ENCODE measurements at places on chromosomes 1 and 21. TPM values are rescaled to one million over a fixed set of nuclear protein-coding genes. Genes with fewer than 3 reads are reported as not detected.

GRCh38 chr1:5198328-5198727 is 543.9 kb downstream of the AJAP1 start:
- DNase-seq = peak; percentile 19

DNA sequence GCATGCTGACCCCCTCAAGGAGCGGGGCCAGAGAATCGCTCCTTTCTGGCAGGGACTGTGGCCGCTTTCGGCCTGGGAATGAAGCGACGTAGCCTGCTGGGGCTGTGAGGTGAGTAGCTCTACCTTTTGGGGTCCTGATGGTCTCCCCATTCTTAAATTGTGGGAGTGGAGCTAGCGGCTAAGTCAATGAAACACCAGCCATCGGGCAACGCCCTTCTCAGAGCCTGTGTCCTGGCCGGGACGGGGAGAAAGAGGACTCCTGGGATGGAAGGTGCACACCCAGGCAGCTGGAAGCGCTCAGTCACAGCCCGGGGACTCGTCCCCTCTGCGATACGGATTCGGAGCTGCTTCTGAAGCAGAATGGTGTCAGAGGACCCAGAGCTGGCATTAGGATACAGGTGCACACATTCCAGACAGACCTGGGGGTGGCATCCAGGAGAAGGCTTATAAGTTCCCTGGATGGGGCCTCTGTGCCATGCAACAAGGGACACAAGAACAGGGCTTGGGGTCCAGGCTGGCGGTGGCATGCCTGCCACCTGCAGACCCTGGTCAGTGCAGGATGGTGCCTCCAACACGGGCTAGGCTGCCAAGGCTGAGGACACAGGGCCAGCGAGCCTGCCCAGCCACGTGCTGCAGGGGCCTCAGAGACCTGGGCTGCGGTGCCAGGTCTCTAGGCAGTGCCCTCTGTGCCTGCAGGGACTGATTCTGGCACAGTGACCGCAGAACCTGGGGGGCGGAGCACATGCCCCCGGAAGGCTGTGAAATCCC is 945 bp upstream of the WNT9A start:
- no peak for DNase-seq

- no peak for DNase-seq
These were observed 84.5 kb upstream of the BCL10 start for GRCh38 chr1:85360730-85361493.

DNA sequence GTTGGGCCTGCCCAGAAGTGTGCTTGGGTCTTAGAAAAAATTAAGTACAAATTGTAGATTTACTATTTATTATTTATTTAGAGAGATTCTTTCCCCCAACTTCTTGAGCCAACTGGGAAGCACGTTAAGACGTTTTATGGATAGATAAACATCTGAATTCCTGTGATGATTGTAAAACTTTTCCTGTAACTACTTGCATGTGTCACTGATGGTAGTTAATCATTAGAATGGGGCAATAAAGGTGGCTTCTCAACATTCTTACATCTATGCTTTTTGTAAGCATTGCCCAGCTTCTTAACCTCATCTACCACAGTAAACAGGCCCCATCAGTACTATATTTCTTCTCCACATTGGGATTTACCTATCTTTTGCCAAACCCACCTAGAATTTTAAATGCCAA is 559.8 kb downstream of the LMO4 start:
- no peak for DNase-seq

GRCh38 chr1:15245593-15246360 is 1.2 kb upstream of the FHAD1 start:
- no peak for DNase-seq

GRCh38 chr1:2101946-2102345 is 51.7 kb downstream of the PRKCZ start:
- DNase-seq = no peak

GRCh38 chr21:37363936-37364335 is 2.6 kb upstream of the DYRK1A start:
- no peak for DNase-seq

DNA sequence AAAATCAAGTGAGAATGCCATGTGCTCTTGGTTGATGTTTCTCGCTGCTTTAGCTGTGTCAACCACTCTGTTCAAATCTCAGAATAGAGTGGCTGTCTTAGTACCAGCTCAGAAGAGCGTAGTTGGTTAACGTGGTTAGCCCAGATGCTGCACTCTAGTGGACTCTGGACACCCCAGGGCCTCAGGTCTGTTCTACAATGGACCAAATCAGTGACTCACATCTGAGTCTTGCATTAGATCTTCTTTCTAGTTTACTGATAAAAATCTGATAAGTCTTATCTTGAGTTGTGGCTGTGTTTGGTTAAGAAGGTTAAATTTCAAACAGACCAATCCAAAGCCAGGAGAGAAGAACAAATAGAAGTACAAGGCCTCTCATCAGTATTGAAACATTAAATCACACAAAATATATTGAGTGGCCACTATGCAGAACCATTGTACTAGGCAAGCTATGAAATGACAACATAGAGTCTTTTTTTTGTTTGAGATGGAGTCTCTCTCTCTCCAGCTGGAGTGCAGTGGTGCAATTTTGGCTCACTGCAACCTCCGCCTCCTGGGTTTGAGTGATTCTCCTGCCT is 104.1 kb downstream of the NR5A2 start:
- DNase-seq = no peak

DNA sequence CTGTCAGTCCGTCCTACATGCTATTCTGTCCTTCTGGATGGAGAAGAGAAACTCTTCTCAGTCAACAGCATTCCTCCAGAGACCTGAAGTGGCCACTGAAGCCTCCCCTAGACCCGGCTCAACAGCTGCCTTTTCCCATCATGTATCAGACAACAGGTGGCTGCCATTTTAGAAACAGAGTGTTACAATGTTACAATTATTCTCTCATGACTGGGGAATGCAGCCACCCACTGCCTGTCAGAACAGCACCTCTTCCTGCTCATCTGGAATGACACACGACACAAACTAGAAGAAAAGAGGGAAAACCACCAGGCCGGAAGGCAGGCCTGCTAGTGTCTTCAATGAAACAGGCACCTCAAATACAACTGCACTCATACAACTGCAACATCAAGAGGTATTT is 105.3 kb downstream of the PGBD5 start:
- peak; percentile 92 for DNase-seq

DNA sequence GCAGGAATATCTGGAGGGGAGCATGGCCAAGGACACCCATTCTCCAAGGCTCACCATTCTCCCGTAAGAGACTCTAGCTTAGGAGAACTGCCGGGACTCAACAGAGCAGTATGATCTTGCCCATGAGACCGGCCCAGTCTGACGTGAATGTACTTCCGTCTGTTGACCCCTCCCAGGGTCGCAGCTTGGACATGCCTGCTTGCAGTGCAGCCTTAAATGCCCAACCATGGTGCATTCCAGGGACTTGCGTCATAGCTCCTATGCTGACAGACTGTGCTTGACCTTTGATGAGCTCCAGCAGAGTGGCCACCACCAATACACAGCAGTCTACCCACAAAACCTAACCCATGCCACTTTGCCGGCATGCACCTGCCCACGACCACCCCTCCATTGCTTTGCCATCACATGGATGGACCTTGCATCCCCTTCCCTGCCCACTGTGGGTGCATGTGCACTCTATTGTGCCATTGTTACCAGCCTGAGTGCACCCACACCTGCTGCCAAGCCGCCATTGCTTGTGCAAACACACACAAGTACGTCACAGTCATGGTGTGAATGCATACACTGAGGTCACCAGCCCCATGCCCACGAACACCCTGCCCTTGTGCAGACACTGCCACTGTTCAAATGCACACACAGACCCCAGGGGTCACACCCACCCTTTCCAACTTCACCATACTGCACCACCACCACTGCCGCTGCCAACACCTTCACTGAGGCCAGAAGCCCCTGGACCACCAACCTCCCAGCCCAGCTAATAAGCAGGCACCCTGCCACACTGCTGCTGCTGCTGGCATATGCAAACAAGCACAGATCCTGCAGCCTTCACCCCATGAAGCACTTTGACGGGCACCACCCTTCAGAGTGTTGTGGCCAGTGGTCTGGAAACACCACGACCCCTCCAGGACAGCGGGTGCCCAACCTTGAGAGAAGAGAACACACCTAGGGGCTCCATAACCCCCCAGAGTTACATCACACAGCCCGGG is 1141.3 kb downstream of the BRINP3 start:
- no peak for DNase-seq

DNA sequence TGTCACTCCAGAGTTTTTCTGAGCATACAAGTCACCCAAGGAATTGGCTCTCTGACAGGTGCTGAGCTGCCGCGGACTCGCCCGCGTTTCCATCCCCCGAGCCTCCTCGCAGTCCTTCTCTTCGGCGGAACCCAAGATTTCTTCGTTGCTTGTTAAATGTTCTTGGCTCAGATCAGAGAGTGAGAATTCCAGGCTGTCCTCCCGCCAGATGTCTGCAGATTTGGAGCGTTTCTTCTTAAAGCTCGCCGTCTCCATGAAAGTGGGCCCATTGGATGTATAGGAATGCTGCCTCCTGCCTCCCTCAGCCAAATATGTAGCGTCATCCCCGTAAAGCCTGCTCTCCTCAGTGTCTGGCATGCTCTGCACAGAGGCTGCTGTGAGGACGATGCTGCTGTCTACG is 77.8 kb downstream of the TIAM1 start:
- no peak for DNase-seq

DNA sequence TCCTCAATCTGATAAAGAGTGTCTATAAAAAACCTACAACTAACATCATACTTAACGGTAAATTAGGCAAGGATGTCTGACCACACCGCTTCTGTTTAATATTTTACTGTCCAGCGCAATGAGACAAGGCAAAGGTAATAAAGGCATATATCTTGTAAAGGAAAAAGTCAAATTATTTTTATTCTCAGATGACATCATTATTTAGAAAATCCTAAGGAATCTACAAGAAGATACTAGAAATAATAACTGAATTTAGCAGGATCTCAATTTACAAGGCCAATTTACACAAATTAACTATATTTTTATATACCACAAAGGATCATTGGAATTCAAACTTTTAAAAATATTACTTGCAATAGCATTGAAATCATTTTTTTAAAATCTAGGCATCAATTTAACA is 29.4 kb downstream of the GJA4 start:
- DNase-seq = no peak

DNA sequence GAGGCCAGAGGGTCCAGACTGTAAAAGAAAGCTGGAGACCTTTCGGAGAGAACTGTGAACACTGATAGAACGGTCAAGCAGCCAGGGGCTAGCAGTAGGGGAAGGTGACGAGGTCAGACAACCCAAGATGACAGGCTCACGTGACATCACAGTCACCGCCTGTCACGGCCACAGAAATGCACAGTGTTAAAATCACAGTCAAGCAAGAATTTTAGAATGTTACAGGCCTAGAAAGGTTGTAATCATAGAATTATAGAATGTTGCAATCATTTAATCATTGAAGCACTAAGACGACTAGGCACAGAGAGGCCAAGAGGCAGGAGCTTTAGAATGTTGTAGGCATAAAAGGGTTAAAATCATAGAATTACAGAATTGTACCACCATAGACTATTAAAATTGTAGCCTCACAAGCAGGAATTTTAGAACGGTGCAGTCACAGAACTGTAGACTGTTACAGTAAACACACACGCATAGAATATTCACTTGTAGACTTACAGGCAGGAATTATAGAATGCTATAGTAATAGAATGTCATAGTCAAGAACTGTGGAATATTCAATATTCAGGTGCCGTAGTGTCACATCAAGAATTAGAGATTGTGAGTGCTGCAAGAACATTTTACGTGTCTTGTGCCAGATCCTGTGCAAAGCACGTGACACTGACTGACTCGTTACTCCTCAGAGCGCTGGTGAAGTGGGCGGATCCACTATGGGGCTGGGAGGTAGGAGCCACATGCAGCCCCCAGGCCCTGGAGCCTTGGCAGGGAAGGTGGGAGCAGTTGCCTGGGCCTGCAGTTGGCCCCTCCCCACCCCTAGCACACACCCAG is 118.1 kb downstream of the EPHB2 start:
- no peak for DNase-seq

GRCh38 chr1:248905662-248906008 is 400 bp upstream of the PGBD2 start:
- no peak for DNase-seq

- no peak for DNase-seq
These were observed 95.6 kb downstream of the PAPPA2 start for GRCh38 chr1:176558561-176558960.

- no peak for DNase-seq
These were observed 15.6 kb upstream of the PEX10 start for GRCh38 chr1:2427976-2428375.

- DNase-seq = no peak
These were observed 21.4 kb downstream of the RUNX3 start for GRCh38 chr1:24908591-24909259.

- DNase-seq = no peak
These were observed 60.3 kb downstream of the CD247 start for GRCh38 chr1:167457936-167458584.

DNA sequence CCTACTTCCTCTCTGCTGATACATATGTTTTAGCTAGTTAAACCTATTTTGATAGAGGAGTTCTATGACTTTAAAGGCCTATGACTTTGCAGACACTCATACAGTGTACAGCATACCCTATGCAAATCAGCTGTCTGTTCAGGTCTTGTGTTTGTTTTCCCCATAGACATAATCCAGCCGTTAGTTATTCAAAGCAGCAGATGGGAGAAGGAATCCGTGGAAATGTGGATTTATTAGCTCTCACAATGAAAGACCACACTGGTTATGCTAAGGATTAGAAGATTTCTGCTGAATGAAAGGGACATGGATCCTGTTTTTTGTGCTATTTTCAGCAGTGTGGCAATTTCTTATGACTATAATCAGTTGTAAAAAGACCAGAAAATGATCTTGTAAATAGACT is 59.8 kb downstream of the MAST2 start:
- DNase-seq = peak; percentile 56

- no peak for DNase-seq
These were observed 13.6 kb downstream of the DIP2A start for GRCh38 chr21:46472246-46472645.

GRCh38 chr1:67771152-67771551 is 62.1 kb downstream of the GNG12 start:
- no peak for DNase-seq

PPIAL4G gene
- total RNA-seq = not detected

AQP10 gene
- not detected for total RNA-seq

SASS6 gene
- 17.7 TPM for total RNA-seq

NBPF8 gene
- total RNA-seq = 9.2 TPM

NID1 gene
- 27.4 TPM for total RNA-seq

VWA1 gene
- 0.58 TPM for total RNA-seq

NUP210L gene
- total RNA-seq = 0.04 TPM

CLDN19 gene
- total RNA-seq = 0.23 TPM

Measured in SJCRH30 (cell line).